ENCODE measurements at places on chromosomes 1 and 21.

- DNase-seq: peak; percentile 79
Measured at GRCh38 chr1:54474310-54475251, 68.4 kb upstream of the SSBP3 start.

GRCh38 chr21:14520535-14520934 lies 25.6 kb downstream of the SAMSN1 start:
- DNase-seq: no peak

DNA sequence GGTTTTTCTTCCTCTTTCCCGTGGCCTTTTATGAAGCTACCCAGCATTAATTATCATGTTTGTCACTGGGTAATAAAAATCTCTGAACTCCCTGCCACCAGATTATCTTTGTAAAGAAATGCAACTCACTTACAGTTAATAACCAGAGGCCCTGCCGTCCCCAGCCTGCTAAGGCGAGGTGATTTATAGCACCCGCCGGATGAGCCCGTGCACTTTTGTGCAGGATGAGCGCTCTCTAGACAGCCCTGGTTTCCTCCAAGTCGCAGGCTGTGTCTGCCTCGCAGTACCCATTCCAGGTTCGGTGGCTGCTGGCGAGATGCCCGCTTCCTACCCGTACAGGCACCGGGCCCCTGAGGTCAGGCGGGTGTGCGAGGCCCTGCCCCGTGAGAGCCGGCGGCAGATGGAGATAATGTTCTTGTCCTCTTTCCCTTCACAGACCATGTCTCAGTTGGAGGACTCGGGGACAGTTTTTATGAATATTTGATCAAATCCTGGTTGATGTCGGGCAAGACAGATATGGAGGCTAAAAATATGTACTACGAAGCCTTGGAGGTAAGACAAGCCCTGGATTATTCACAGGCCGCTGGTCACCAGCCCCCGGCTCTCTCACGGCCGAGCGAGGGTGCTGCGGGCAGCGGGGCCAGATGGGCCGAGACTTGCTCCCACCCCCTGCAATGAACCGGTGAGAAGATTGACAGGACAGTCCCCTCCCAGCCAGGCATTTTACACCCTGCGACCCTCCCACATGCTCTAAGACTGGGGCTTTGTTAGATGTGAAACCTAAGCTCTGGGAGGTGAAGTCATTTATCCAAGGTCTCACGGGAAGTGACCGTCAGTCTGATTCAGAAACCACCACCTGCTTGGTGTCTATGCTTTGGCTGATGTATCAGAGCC lies 28.5 kb upstream of the SELENON start:
- peak; percentile 46 for DNase-seq

- no peak for DNase-seq
Measured at GRCh38 chr1:9687874-9688582, 36.5 kb downstream of the PIK3CD start.

- no peak for DNase-seq
Measured at GRCh38 chr1:119160866-119161265, 20.4 kb upstream of the WARS2 start.

GRCh38 chr1:16724718-16725438 lies 15.4 kb upstream of the RNU1-4 start:
- no peak for DNase-seq

- DNase-seq: no peak
Measured at GRCh38 chr21:29991624-29992023, 51.8 kb upstream of the GRIK1 start.

DNA sequence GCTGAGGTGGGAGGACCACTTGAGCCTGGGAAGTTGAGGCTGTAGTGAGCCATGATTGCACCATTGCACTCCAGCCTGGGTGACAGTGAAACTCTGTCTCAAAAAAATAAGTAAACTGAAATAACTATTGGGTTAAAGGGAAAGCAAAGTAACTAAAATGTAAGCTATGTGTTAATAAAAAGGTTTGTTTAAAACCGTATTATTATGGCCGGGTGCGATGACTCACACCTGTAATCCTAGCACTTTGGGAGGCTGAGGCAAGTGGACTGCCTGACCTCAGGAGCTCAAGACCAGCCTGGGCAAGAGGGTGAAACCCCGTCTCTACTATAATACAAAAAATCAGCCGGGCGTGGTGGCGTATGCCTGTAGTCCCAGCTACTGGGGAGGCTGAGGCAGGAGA lies 27.0 kb downstream of the NVL start:
- no peak for DNase-seq

DNA sequence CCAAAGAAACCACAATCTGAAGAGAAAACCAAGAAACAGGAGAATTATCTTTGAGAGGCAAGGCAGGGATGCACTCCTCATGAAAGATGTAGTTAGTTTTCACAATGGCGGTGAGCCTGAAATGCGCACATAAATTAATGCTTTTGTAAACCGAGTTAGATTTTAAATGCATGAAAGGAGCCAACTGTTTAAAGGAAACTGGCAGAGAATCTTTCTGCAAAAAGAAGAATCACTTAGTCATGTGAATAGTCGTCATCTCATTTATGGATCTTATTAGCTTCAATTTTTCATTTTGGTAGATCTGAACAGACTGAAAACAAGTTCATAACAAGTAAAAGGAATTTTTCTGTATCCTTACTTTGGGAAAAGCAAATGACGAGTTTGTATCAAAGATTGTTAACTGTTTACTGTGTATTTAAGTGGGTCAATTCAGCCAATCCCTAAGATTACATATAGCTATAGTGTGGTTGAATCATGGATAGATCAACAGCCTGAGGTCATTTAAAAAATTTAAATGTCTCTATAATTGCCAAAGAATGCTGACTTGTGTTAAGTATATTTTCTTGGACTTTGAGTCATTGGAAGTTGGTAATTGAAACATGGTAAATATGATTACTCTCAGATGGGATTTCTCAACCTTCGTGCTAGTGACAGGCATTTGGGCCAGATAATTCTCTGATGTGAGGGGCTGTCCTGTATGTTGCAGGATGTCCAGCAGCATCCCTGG lies 226.6 kb upstream of the KAZN start:
- DNase-seq: no peak

DNA sequence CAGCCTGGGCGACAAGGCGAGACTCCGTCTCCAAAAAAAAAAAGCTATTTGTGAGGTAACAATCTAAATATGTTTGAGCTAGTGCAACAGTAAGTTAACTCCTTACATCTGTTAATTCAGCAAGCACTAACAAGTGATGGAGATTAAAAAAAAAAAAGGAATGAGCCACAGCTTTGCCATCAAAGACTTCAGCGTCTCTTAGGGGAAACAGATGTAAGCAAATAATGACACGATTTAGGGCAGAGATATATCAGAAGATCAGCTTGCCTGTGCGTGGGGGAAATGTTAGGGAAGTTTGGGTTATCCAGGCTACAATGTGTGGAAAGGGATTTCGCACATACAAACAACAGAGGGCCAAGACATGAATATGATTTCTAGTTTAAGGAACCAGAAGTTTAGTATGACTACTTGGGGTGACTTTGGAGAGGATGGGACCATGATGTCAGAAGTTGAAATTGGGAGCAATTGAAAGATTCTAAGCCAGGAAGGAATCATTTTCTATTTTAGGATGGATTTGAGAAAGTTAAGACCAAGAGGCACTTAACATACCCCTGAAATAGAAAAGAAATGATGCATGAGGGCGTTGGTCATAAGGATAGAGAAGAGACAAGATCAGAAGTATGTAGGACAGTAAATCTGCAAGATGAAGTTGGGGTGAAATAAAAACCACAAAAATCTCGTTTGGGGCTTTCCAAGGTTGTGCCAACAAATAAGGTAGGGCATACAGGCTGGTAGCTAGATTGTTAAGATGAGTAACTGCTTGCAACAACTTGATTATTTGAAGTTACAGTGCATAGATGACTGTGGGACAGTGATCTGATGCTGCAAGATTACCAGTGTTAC lies 2.4 kb upstream of the BRWD1 start:
- DNase-seq: no peak

- DNase-seq: no peak
Measured at GRCh38 chr1:166836733-166837132, 2.5 kb upstream of the POGK start.

DNA sequence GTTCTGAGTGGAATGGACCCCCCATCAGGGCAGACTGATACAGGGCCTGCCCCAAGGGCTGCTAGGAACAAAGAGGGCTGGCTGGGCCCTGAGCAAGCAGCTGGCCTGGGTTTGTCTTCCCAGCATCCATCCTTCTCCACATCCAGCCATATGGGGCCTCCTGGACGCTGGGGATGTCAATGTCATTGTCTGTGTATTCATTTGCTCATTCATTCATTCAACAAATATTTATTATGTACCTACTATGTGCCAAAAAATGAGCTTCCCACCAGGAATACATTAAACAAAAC lies 15.6 kb upstream of the ECE1 start:
- no peak for DNase-seq

DNA sequence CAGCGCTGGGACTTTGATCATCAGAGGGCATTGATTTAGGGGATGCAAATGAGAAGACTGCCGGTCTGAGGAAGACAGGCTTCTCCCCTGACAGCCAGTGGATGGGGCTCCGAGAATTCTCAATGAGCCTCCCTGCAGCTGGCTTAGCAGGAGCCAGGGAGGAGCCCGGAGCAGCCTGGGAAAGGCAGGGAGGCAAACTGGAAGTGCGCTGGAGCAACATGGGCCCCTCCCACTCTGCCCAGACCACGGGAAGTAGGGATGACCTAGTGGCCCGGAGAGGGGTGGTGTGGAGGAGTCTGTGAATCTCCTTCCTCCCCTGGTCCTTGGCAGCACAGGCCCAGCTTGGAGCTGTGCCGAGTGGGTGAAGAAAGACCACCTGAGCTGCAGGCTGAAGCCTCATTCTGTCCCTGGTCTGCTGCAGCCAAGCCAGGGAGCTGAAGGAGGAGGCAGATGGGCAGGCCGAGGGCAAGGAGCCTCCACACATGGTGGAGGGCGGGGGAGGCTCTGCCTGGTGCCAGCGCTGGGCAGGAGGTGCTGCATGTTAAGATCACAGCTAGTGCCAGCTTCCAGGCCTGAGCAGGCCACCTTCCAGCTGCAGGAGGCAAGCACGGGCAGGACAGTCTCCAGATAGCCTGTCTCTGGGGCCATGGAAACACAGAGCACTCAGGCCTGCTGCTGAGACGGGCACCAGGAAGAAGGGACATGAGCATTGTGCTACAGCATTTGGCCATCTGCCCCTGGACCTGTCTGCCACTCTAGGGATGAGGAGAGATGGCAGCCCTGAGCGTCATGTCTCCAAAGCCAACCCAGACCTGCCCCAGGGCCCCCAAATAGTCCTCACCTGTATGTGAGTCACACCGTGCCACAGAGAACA lies 12.2 kb upstream of the CLSTN1 start:
- no peak for DNase-seq

GRCh38 chr1:42924851-42925760 lies 33.6 kb downstream of the SLC2A1 start:
- no peak for DNase-seq

DNA sequence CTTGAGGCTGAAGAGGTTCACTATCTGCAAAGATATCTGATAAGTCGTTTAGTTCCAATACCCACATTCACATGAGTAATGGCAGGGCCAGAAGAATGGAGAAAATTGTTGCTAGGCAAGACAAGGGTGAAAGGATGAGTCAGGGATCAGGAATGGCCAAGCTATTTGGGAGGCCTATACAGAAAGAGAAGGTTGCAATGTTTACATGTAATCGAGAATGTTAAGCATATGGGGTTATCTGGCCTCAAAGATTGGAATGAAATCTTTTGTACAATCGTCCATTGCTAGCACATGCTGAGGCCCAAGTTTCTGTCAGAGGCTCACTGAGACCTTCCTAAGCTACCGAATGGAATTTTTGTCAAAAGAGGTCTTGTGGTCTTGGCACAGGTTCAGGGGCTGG lies 299.9 kb upstream of the PLD5 start:
- DNase-seq: no peak

- peak; percentile 52 for DNase-seq
Measured at GRCh38 chr1:3775490-3776230, 3.1 kb downstream of the SMIM1 start.

DNA sequence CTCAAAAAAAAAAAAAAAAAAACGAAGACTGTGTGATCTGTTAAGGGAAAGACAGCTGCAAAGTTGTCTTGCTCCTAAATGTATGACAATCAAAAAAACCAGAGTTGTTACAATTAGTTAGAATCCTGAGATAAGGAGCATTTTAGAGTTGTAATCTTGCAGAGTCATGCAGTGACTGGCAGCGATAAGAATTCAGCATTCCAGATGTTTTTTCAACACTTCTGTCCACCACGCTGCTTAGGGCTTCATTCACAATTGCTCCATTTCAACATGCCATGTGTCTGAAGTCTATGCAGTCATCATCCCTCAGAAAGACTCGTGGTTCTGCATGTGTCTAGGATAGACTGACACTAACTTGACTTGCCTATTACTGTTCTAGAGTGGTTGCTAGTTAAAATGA lies 102.4 kb upstream of the BACE2 start:
- DNase-seq: no peak

DNA sequence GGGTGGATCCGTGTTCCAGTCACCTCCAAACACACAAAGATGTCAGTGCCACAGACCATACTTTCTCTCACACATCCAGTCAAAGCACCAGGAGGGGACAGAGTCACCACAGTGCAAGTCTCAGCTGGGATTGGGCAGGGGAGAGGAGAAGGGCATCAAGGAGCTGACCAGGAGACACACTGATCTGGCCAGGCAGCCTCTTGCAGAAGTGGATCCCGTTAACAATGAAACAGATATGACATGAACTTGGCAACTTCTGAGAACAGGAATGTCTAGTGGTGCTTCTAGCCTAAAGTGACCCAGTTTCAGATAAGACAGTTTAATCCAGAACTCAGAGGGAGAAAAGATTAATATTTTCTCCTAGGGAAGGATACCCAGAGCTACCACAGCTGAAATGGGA lies 71.0 kb downstream of the HIVEP3 start:
- DNase-seq: no peak

- DNase-seq: no peak
Measured at GRCh38 chr1:109484519-109484975, 842 bp downstream of the ATXN7L2 start.

DNA sequence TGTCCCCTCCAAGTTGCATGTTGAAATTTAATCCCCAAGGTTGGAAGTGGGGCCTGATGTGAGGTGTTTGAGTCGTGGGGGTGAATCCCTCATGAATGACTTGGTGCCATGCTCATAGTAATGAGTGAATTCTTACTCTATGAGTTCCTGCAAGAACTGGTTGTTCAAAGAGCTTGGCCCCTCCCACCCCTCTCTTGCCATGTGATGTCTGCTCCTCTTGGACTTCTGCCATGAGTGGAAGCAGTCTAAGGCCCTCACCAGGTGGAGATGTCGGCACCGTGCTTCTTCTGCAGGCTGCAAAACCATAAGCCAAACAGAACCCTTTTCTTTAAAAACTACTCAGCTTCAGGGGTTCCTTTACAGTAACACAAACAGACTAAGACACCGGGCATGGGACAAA lies 14.3 kb downstream of the G0S2 start:
- no peak for DNase-seq

- peak; percentile 80 for DNase-seq
Measured at GRCh38 chr1:156892190-156893047, 1.1 kb upstream of the PEAR1 start.

DNA sequence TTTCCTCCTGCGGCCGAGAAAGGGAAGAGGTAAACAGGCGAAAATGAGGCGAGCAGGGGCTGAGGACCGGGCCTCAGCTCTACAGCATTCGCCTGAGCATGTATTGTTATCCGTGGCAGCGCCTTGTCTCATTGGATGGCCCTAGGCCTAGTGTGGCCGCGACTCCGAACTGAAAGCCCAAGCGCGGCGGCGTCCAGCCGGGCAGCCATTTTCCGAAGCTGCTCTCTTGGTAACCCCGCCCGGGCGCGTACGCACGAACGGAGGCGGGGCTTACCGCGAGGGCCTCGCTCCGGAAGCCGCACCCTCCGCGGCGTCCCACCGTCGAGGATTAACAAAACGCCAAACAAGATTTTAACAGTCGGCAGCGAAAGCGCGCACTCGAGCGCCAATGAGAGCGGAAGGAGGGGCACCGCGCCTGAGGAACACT lies 797 bp upstream of the USP1 start:
- DNase-seq: peak; percentile 100
